NCI-H1092 (cell line): ENCODE measurements at places on chromosomes 6 and 20.

- no peak for DNase-seq
Measured at GRCh38 chr20:40815156-40816038, 126.4 kb upstream of the MAFB start.

GRCh38 chr6:46029602-46030001 lies 13.9 kb upstream of the CLIC5 start:
- DNase-seq, result no peak

DNA sequence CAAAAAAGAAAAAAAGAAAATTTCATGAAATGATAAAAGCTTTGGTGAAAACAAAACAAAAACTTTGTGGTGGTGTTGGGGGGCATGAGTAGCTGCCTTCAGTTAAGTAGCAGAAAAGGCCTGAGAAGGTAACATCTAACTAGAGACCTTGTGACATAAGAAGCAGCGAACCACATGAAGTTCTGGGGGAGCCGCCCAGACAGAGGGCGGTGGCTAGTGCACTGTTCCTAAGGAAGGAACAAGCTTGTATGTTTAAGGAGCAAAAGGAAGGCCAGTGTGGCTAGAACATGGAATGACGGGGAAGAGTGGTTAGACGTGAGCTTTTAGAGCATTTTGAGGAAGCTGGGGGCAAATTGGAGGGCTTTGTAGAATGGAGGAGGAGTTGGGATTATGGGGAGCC lies 7.5 kb upstream of the RSPH3 start:
- no peak for DNase-seq

GRCh38 chr6:157677235-157677634 lies 145.8 kb upstream of the SNX9 start:
- DNase-seq, result no peak

GRCh38 chr6:35662999-35663398 lies 25.7 kb downstream of the FKBP5 start:
- DNase-seq, result no peak

DNA sequence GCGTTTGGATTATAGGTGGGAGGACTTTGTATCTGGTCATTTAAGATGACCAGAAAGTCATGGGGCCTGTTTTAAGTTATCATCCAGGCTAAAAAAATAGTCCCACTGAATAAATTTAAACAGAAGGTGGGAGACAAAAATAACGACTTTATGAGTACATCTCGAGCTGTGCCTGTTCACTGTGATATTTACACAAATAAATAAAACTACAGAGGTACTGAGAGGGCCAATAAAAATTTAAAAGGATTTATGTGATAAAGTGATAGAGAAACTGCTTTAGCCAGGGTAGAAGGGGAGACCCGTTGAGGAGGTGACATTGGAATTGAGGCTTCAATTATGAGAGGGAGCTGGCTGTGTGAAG lies 53.4 kb upstream of the PMEPA1 start:
- DNase-seq, result no peak
